M059J (cell line): ENCODE measurements at places on chromosomes 2 and 18. TPM values are rescaled to one million over a fixed set of nuclear protein-coding genes. Genes with fewer than 3 reads are reported as not detected.
A peak's percentile ranks its signal among the peaks of the same experiment; 100 is the strongest.

The UPP2 gene
- total RNA-seq: not detected in 2 replicates

The NOSTRIN gene
- 0.22 TPM in 1 of 2 replicates, not detected in the other for total RNA-seq

The DSG1 gene
- total RNA-seq: not detected in 2 replicates

The KLHL30 gene
- not detected in 2 replicates for total RNA-seq

The C2orf80 gene
- total RNA-seq: not detected in 2 replicates

The PPP1R1C gene
- 5.2 and 8.4 TPM in 2 replicates for total RNA-seq

The CRYGC gene
- total RNA-seq: not detected in 2 replicates

The MYCN gene
- total RNA-seq: not detected in 2 replicates

The OSBPL6 gene
- 4.0 and 5.7 TPM in 2 replicates for total RNA-seq

The ERFE gene
- 1.6 and 5.2 TPM in 2 replicates for total RNA-seq

The KCNS3 gene
- total RNA-seq: 65.7 and 72.5 TPM in 2 replicates

The WDCP gene
- 12.1 and 12.8 TPM in 2 replicates for total RNA-seq

The C1GALT1C1L gene
- 0.89 and 2.4 TPM in 2 replicates for total RNA-seq

- DNase-seq: no peak
These were observed 74.2 kb downstream of the CD8B2 start for GRCh38 chr2:106561356-106561755.

DNA sequence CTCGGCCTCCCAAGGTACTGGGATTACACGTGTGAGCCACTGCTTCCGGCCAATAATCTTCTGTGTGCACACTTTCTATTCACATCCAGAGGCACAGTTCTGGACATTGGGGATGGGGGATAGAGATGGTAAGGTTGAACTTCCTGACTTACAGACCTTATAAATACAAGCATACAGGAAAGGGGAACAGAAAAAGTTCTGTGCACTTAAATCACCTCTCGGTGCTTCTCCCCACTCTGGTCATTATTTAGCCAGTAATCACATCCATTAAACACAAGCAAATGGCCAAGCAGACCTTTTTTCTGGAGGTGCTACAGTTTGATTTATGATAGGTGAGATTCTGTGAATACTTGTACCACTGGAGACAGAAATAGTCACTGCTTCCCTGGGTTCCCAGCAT is 110.6 kb downstream of the CRIM1 start:
- DNase-seq: no peak

GRCh38 chr2:222627764-222628163 is 28.1 kb downstream of the FARSB start:
- no peak for DNase-seq

DNA sequence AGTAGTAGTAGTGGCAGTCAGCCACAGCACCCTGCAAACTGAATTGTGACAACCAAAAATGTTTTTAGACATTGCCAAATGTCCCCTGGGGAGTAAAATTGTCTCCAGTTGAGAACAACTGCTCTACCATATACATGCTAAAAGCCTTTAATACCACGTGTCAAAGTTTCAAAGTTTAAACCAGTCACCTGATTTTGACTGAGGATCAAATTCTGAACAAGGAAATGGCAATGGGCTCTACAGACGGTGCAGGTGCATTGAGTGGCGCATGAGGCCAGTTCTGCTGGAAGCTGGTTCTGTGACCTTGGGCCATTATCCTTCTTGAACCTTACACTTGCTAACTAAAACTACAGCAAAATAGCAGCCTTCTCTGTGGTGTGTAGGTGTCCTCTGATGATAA is 85.0 kb downstream of the LIPG start:
- no peak for DNase-seq

GRCh38 chr18:76822506-76823160 is at the start of gene ZNF236:
ZNF236 (plus strand) TSS chr18:76822557; CDS start chr18:76822608, 51 bp downstream.
- peak; percentile 58 for DNase-seq

- DNase-seq: peak; percentile 27
These were observed 309.5 kb downstream of the ALK start for GRCh38 chr2:29611850-29612249.

DNA sequence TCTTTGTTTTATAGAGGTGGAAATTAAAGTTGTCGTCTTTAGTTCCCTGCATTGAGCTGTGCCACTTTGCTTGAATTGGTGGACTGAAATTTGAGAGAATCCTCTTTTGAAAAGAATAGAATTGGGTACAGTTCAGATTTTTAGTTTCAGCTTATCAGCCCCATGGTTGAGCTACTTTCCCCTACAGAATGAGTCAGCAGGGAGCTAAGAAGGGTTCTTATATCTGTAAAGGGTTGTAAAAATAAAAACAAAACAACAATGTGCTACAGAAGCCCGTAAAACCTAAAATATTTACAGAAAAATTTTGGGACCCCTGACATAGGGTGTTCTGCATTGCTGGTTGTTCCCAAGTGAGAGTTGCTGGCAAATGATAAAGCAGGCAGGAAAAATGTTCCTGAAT is 12.6 kb downstream of the SLC20A1 start:
- DNase-seq: no peak

DNA sequence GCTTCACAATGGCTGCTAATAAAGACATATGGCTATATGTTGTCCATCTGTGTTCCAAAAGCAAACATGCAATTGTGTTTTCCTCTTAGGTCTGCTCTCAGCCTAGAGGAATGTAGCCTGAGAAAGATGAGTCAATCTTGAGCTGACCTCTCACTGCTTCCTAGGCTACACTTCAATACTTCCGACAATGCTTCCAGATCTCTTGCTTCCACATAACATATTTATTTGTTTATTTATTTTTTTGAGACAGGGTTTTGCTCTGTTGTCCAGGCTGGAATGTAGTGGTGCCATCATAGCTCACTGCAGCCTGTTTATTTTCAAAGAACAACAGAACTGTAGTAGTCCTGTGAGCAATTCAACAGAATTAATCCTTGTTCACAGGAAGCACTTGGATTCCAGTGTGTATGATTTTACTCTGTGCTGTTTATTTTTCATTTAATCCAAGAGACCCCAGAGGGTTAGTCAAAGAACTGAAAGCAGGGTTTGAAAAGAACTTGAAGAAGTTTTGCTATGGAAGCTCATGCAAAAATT is 437.9 kb downstream of the TXNL1 start:
- DNase-seq: peak; percentile 79

GRCh38 chr18:41155910-41156851 is 798.9 kb upstream of the PIK3C3 start:
- no peak for DNase-seq

DNA sequence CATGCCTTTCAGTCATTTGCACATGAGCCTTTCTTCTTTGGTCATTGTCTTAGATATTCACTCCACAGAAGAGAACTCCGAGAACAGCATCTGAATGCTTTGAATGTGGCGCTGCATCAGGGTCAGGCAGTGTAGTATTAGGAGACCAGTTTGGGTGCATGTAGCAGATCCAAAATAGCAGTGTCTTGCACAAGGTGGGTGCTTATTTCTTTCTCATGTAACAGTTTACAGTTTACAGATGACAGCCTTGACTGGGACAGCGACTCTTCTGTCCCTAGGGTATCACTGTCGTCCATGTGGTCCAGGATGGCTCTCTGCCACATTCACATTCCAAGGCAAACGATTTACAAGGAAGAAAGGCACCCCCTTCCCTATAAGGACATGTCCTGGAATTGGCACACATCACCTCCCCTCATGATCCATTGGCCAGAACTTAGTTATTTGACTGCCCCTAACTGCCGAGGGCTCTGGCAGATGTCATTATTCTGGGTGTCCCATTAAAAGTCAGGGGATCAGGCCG is 101.0 kb downstream of the STPG4 start:
- no peak for DNase-seq

DNA sequence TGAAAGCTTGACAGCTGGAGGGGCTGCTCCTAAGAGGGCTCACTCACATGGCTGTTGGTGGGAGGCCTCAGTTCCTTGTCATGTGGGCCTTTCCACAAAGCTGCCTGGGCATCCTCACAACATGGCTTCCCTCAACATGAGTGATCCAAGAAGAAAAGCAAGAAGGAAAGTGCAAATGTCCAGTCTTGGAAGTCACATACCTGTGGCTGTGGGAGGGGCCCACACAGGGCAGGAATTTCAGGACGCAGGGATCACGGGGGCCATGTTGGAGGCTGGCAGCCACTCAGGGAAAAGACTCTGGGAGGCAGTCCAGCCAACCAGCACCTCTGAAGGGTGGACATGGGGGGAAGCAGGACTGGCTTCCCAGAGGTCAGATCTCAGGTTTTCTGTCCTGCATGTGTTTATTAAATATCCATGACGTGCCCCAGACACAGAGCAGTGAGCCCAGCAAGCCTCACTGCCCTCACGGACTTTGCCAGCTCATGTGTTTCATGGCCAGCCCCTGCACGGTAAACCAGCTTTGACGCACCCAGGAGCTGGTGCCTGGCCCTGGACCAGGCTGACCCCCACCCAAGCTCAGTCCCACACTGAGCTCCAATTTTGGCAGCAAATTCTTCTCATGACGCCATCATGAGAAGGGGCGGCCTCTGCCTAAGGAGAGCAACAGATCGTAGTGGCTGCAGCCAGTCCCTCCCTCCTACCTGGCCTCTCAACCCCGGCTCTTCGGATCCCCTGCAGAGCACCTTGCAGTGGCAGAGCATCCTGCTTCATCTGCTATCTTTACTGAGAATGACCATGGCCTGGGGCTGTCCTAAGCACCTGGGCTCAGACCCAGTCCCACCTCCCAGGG is 34.7 kb upstream of the GPR17 start:
- DNase-seq: no peak

DNA sequence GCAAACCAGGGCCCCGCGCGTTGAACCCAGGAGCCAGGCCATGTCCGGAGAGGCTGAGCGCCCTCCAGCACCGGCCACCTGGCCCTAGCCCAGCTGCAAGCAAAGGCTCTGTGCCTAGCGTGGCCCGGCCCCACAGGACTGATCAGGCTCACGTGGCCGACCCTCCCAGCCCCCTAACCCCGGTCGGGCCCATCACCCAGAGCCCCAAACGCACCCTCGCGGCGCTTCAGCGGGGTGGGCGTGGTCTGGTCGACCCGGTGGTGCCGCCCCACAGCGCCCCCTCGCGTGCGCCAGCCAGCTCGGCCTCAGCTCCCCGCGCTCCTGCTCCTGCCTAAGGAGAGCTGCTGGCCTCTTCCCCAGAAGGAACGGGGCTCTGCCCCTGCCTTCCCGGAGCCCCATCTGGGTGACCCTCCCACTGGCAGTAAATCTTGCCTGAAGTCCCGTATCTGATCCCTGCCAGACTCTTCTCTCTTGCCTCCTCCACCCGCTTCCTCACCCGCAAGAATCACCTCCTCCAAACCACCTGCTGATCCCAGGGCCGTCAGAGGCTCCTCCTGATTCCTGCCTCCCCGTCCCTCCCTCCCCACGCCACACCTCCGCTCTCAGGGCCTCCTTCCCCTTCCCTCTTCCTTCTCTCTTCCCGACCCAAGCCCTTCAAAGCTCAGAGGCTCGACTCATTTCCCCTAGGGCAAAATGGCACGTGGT is 12.3 kb upstream of the TEX51 start:
- DNase-seq: peak; percentile 26

GRCh38 chr2:157677941-157678340 is 49.3 kb upstream of the ACVR1C start:
- no peak for DNase-seq

DNA sequence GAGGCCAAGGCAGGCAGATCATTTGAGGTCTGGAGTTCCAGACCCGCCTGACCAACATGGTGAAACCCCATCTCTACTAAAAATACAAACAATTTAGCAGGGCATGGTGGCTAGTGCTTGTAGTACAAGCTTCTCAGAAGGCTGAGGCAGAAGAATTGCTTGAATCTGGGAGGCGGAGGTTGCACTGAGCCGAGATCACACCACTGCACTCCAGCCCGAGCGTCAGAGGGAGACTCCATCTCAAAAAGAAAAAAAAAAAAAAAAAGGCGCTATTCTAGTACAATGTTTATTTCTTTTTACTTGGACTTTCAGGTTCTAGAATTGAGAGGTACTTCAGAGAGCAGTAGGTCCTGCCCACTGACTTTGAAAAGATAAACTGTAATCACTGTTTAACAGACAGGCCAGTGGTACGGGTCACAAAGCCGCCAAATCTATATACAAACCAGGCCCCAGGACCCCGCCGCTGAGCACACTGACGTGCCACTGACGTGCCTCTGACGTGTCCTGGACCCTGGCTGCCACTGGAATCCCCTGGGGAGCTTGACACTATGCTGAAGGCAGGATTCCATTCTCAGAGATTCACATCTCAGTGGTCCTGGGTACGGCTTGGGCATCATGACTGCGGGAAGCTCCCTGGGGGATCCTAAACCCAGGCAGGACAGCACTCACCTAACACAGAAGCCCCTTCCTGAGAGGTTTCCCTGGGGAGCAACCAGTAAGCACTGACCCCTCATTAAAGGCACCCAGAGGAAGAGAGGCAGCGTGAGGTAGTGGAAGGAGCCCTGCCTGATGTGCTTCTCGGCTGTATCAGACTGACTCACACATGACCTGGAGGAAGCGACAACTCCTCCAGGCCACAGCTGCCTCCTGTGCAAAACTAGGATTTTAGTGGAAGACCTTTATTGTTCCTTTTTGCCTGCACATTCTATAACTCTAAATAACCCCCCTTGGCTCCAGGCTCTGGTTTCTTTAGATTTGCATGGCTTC is 197.8 kb upstream of the MEIS1 start:
- DNase-seq: no peak

- no peak for DNase-seq
These were observed 60.4 kb downstream of the MAPK4 start for GRCh38 chr18:50620319-50620718.

DNA sequence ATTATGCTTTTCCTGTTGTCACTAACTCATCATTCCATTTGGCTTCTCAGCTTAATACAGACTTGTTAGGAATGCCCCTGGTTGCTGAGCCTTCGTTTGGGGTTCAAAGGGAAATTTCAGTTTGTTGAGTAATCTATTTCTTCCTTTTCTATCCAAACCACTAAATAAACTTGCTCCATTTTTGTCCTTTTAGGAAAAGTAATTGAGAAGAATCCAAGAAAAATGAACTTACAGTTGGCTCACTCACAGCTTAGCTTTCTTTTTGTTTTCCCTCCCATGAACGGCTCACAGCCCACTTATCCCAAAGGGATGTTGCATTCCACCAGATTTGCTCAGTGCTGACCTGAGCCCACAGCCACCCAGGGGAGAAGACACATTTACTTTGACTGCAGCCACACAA is 73.9 kb downstream of the SOX11 start:
- no peak for DNase-seq

DNA sequence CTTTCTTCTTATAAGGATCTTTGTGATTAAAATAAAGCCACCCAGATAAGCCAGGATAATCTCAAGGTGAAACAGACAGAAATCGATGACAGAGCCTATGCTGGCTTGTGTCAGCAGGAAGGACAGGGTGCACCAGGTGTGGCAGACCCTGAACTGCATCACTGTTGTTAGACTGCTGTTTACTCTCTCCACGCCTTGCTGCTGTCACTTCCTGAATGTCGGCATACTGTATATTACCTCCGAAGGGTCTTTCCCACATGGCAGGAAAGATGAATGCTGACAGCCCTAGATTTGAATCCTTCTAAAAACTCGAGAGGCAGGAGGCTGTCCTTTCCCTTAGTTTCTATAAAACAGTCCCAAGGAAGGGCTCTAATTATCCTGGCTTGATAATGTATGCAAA is 18.9 kb upstream of the TMEM163 start:
- no peak for DNase-seq

DNA sequence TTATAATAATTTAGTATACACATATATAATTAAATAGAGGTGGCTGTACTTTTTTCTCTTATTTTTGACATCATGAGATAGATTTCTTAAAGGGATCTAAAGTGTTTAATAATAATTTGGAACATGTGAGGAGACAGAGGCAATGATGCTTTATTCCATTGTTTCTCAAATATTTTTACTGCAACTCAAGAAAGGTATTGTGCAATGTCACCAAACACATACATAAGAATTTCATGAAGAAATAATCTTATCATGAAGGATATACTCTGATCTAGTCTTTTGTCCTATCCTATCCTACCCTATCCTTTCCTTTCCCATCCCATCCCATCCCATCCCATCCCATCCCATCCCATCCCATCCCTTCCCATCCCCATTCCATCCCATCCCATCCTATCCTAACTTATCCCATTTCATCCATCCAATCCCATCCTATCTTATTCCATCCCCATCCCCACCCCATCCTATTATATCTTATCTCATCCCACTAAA is 232.1 kb upstream of the SMIM21 start:
- DNase-seq: no peak
